Stimulated activated CD4-positive, alpha-beta T cell treated with anti-CD3 and anti-CD28 coated beads, Interleukin-1b, Interleukin-23, amount 100 ng/mL, for 1 hour (primary cell): ENCODE measurements at places on chromosomes 1 and 21.

DNA sequence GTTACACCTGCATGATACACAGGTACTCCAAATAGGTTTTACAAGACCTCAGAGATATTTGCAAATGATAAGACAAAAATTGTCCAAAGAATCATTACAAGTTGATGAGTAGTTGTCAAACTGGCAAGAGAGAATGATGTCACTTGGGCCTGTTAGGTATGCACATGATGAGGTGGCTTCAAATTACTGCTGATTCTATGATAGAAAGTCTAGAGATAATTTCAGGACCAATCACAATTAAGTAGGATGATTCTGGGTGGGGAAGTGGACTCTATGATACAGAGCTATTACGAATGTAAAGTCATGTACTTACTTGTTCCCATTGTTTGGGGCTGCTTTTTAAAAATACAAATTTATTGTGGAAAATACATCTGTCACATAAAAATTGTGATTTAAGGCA is 5.2 kb upstream of the SPRR1B start:
- DNase-seq, result no peak

DNA sequence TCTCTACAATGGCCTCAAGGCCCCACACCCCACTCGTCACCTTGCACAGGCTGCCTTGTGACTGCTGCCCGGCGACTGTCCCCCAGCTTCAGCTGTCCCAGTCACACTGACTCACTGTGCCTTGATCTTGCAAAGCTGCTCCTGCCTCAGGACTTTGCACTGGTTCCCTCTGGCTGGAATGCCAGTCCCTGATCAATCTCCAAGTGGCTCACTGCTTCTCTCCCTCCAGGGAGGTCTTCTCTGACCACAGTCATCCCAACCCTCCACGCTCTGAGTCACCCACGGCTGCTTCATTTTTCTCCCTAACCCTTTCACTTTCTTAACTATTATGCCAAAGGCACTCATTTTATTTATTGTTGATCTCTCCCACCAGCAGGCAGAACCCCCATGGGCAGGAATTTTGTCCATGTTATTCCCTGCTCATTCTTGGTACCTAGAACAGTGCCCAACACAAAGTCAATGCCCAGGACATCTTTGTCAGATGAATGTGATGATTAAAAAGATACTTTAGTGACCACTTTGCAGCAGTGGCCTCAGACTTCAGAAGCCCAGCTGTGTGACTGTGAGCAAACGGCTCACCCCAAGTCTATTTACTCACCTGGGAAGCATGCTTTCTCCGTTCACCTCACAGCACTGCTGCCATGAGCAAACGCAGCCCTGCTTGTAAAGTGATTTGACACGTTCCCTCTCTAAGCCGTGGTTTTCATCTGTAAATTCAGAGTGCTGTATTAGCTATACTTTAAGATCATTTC is 53.4 kb downstream of the ZBTB18 start:
- DNase-seq, result no peak

DNA sequence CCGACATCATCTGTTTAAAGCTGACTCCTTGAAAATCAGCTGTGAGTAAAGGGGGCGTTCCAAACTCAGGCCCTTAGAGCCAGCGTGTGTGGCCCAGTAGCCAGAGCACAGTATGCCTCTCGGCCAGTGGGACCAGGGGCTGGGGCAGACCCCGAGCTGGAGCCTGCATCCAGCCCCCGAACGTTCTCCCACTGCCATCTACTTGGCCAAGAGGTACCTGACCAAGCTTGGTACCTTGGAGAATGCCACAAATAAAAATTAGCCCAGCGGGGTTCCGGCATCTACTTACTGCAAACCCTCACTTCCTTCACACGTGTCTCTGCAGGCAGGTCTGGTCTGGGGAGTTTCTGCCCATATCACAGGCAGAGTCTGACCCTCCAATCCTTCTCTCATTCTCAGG is 56.7 kb upstream of the COL6A2 start:
- no peak for DNase-seq

DNA sequence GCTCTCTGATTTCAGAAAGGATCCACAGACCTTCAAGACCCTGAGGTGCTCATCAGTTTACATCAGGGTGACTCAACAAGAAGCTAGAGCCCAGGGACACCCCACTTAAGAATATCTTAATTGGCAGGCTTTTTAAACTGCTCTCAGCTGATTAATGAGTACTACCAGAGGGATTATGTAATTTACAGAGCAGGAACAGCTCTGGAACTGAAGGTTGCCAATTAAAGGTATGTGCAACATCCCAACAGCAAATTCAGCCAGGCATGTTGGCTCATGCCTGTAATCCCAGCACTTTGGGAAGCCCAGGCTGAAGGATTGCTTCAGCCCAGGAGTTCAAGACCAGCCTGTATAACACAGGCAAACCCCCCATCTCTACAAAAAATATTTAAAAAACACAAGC is 295.7 kb downstream of the SETD4 start:
- DNase-seq, result no peak

DNA sequence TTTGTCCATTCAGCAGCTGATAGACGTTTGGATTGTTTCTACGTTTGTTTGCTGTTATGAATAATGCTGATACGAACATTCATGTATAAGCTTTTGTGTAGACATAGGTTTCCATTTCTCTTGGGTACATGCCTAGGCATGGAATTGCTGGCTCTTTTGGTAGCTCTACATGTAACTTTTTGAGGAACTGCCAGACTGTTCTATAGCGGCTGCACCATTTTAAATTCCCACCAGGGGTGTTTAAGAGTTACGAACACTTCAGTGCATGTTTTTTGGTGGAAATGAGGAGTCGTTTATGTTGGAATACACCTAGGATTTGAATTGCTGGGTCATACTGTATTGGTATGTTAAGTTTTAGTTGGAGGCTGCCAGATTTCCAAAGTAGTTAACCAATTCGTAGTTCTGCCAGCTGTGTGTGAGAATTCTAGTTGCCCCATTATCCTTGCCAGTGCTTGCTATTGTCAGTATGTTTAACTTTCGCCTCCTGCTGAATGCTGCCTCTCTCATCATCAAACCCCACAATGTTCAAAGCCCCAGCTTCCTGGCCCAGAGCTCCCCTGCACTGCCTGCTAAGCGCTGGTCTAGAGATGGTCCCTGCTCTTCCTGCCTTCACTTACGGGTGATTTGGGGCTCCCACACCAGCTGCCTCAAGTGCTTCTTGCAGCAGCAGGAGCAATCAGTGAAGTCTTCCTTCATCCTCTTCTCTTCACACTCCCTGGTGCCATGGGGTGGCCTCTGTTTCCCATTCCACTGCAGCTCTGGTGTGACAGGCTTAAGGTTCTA is 81.0 kb downstream of the MAN1C1 start:
- no peak for DNase-seq

GRCh38 chr1:214621236-214621635 is 18.2 kb downstream of the CENPF start:
- DNase-seq, result no peak

- DNase-seq, result no peak
These were observed 53.2 kb upstream of the B3GALNT2 start for GRCh38 chr1:235557495-235557894.

DNA sequence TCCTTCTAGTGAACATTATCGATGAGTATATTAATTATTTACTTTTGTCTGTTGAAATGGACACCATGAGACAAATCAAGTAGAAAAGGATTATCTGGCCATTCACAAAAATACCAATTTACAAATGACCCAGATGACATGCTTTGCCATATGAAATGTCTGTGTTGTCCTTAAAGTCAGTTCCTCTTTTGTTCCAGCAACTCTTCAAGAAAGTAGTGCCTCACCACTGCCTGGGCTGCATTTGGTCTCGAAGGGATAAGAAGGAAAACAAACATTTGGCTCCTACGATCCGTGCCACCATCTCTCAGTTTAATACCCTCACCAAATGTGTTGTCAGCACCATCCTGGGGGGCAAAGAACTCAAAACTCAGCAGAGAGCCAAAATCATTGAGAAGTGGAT is 79.6 kb downstream of the RGL1 start:
- no peak for DNase-seq

DNA sequence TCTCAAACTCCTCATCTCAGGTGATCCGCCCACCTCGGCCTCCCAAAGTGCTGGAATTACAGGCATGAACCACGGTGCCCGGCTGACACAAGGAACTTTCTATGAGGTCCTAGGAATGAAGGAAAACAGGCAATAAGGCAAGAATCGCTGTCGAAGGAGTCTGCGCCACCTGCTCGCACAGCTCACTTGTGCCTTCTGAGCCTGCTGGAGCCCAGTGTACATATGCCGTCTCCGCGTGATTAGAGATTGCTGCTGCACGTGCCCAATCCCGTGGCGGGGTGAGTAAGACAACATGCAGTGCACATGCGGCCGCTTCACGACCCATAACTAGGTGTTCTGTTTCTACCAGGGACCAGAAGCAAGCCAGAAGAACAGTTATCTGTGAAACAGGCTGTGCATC is 24.3 kb downstream of the H3-3A start:
- no peak for DNase-seq

DNA sequence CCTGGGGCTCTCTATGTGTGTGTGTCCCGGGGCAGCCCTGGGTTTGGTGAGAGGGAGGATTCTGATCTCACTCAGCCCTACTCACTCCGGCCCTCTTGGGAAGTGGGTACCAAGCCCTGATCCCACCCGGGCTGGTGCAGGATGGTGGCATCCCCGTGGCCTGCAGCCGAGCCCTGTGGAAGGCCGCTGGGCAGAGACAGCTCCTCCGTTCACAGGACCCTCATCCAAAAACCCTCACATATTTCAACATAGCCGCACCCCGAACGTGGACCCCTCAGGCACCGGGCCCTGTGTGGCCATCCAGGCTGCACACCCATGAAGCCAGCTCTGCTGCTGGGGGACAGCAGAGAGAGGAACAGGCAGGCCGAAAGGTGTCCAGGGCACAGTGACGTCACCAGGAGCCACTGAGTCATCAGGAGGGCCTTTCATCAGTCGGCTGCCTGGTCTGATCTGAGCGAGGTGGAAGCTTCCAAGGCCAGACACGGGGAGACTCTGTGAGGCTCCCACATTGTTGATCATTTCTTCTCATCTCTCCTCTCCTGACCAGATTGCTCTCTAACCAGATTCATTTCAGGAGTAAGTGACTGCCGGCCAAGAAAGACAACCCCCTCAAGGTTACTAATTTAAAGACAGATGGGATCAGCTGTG is 16.2 kb upstream of the GPR157 start:
- DNase-seq, result no peak

GRCh38 chr1:47208374-47208850 is 18.6 kb upstream of the PDZK1IP1 start:
- no peak for DNase-seq

DNA sequence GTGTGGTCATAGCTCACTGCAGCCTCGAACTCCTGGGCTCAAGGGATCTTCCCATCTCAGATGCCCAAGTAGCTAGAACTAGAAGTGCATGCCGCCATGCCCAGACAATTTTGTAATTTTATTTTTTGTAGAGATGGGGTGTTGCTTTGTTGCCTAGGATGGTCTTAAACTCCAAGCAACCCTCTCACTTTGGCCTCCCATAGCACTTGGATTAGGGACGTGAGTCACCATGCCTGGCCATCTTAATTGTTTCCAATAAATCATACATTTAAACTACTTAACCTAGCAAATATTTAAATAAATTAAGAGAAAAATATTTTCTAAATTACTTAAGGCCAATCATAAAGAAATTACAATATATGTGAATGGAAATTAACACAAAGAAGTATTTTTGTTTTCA is 35.1 kb upstream of the ADGRL4 start:
- no peak for DNase-seq

- no peak for DNase-seq
These were observed 66.3 kb upstream of the LRRC8D start for GRCh38 chr1:89754518-89754917.

GRCh38 chr1:246221485-246222255 is 285.4 kb downstream of the SMYD3 start:
- no peak for DNase-seq

GRCh38 chr1:205447457-205448341 is 8.1 kb downstream of the BLACAT1 start:
- DNase-seq, result no peak

- no peak for DNase-seq
These were observed 166.0 kb upstream of the IGSF21 start for GRCh38 chr1:17941431-17942189.

GRCh38 chr1:7493711-7494454 is 277.2 kb upstream of the VAMP3 start:
- no peak for DNase-seq

DNA sequence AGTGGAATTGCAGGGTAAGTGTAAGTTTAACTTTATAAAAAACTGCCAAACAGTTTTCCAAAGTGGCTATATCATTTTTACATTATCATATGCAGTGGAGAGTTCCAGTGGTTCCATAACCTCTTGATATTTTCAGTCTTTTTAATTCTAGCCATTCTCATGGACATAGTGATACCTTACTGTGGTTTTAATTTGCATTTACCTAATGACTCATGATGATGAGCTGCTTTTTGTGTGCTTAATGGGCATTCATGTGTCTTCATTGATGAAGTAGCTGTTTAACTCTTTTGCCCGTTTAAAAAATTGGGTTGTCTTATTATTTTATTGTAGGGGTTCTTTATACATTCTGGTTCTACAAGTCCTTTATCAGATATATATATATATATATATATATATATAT is 29.4 kb downstream of the SNX27 start:
- DNase-seq, result no peak

DNA sequence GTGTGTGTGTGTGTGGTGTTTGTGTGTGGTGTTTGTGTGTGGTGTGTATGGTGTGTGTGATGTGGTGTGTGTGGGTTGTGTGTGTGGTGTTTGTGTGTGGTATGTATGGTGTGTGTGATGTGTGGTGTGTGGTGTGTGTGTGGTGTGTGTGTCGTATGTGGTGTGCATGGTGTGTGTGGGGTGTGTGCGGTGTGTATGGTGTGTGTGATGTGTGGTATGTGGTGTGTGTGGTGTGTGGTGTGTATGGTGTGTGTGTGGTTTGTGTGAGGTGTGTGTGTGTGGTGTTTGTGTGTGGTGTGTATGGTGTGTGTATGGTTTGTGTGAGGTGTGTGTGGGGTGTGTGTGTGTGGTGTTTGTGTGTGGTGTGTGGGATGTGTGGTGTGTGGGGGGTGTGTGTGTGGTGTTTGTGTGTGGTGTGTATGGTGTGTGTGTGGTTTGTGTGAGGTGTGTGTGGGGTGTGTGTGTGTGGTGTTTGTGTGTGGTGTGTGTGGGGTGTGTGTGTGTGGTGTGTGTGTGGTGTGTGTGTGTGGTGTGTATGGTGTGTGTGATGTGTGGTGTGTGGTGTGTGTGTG is 106.2 kb upstream of the ADAR start:
- DNase-seq, result no peak
